Activated naive CD4-positive, alpha-beta T cell treated with anti-CD3 and anti-CD28 coated beads for 36 hours (primary cell): ENCODE measurements at places on chromosomes 13 and 19. TPM values are rescaled to one million over a fixed set of nuclear protein-coding genes. Genes with fewer than 3 reads are reported as not detected.

Gene KLF16
- 15.0 TPM for total RNA-seq

Gene KL
- total RNA-seq, result 0.36 TPM

DNA sequence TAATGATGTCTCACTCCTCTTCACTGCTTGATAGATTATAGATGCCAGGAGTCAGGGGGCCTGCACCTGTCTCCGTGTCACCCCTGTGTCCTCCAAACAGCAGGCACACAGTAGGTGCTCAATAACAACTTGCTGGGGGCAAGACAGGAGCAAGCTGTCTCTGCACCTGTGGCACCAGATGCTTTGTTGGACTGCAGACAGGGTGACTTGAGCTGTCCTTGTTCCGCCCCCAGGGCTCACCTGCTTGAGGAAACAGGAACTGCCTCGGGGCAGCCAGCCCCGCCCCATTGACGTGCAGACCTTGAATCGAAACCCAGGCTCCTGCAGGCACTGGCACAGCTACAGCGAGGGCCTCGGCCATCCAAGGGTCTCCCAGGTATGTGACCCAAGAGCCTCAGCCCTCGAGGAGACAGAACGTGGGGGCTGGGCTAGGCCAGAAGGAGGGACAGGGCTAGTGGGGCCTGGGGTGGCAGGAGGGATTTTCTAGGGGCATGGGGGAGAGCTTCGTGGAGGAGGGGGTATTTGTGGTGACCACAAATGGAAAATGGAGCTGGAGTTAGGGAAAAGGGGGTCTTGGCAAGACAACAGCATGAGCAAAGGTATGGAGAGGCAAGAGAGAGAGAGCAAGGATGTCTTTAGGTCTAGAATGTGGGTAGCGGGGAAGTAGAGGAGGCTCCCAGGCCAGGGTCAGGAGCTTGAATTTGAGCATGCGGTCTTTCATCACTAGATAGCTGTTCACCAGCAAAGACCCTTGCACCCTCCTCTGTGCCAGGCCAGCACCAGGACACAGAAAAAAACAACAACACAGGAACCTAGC lies at the start of gene HSH2D:
Gene HSH2D, plus strand, starts transcription at position 287 of the 817 bp plus-strand sequence. CDS start 5,066 bp downstream, outside the sequence.
- DNase-seq, result peak; percentile 90

DNA sequence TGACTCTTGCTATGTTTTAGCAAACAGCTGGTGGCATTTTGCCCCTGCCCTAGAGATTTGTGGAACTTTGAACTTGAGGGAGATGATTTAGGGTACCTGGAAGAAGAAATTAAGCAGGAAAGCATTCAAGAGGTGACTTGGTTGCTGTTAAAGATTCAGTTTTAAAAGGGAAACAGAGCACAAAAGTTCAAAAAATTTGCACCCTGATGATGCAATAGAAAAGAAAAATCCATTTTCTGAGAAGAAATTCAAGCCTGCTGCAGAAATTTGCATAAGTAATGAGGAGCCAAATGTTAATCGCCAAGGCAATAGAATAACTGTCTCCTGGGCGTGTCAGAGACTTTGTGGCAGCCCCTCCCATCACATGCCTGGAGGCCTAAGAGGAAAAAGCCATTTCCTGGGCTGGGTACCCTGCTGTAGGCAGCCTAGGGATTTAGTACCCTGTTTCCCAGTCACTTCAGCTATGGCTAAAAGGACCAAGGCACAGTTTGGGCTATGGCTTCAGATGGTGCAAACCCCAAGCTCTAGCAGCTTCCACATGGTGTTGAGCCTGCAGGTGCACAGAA lies 958.5 kb upstream of the MIR17HG start:
- DNase-seq, result no peak

DNA sequence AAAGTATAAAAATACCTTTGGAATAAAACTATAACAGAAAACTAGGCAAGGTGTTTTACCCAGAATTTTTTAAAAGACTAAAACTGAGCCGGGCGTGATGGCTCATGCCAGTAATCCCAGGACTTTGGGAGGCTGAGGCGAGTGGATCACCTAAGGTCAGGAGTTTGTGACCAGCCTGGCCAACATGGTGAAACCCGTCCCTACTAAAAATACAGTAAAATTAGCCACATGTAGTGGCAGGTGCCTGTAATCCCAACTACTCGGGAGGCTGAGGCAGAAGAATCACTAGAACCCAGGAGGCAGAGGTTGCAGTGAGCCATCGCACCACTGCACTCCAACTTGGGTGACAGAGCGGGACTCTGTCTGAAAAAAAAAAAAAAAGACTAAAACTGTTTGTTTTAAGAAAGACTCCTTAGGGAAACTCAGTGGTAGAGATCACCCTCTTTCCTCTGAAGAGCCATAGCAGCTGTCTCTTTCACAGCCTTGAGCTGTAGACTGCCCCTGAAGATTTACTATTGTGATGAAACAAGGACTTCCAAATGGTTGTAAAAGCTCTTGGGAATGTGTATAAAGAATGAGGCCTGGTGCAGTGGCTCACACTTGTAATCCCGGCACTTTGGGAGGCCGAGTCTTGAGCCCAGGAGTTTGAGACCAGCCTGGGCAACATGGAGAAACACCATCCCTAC lies 14.7 kb upstream of the KCTD4 start:
- no peak for DNase-seq

GRCh38 chr13:25478186-25478585 lies 106.4 kb downstream of the ATP8A2 start:
- DNase-seq, result no peak

GRCh38 chr13:73235385-73235784 lies 176.6 kb downstream of the KLF5 start:
- DNase-seq, result no peak
